ENCODE measurements at places on chromosomes 6 and 20.

DNA sequence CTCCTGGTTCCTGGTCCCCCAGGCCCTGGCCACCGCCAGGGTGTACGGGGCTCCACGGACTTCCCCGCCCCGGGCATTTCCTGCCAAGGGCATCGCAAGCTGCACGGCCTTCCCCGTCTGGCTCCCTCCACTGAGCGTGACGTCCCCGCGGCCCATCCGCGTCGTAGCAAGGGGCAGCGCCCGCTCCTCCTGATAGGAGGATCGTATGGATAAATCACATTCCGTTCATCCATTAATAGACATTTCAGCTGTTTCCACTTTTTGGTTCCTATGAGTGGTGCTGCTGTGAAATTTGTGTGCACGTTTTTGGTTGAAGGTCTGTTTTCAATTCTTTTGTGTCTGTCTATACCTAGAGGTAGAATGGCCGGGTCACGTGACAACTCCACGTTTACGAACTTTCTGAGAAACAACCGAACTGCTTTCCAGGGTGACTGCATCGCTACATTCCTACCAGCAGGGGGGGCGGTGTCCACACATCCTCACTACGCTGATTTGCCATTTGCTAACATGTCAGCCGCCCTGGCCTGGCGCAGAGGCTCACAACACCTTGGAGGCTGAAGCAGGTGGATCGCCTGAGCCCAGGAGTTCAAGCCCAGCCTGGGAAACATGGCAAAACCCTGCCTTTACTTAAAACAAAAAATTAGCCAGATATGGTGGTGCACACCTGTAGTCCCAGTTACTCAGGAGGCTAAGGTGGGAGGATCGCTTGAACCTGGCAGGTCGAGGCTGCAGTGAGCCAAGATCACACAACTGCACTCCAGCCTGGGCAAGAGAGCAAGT is 37.7 kb downstream of the KCNQ2 start:
- DNase-seq: peak; percentile 73

GRCh38 chr6:2875359-2876191 is 27.5 kb downstream of the SERPINB9 start:
- DNase-seq: peak; percentile 65

DNA sequence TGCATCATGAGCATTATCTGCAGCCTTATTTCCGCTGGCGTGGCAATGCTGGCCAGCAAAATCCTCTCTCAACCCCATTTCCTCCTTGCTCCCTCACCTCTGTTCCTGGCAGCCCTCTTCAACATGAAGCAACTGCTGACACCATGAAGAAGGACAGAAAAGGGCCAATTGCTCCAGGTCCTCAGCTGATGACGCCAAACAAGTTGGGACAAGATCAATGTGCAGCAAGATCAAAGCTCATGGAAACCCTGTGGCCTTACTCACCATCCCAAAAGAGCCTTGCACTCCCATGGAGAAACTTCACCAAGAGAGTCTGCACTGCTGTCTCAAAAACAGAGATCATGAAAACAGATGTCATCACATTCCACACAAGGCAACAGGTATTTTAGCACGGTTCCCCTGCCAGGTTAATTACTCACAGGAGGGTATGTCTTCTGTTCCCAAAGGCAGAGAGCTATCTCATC is 7.4 kb downstream of the GFOD1 start:
- DNase-seq: no peak

GRCh38 chr6:89146718-89147700 is 1.2 kb downstream of the PM20D2 start:
- DNase-seq: peak; percentile 17

GRCh38 chr6:152478377-152479010 is 158.7 kb downstream of the SYNE1 start:
- no peak for DNase-seq
